ENCODE measurements at places on chromosomes 3 and 15.

GRCh38 chr15:99603828-99604227 lies 38.0 kb downstream of the MEF2A start:
- no peak for DNase-seq

DNA sequence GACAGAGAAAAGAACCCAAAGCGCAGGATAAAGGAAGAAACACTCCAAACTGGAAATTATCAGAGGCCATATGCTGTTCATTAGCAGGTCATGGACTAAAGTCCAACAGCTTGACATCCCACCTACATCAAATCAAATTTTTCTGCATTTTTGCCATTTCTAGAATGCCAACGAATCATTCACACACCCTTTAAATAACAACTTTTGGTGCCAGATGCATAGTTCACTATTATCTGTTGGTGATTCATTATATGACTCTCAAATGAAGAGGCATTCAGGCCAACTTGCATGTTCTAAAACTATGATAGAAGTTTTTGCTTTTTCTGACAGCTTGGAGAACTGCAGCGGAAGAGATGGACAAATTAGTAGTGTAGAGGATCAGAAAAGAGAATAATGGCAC lies 529.8 kb upstream of the NAALADL2 start:
- DNase-seq: no peak

DNA sequence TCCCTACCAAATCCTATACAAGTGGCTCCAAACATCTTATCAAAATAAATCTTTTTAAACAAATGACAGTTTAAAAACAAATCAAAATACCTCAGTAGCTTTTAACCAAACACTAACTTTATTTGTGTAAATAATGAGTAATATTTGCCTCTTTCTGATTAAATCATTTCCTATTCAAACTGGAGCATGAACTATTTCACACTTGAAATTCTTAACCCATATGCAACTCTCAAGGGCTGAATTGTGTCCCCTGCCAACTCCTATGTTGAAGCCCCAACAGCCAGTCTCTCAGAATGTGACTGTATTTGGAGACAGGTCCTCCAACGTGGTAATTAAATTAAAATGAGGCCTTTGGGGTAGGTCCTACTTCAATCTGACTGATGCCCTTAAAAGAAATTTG lies 55.9 kb upstream of the MCTP2 start:
- no peak for DNase-seq

DNA sequence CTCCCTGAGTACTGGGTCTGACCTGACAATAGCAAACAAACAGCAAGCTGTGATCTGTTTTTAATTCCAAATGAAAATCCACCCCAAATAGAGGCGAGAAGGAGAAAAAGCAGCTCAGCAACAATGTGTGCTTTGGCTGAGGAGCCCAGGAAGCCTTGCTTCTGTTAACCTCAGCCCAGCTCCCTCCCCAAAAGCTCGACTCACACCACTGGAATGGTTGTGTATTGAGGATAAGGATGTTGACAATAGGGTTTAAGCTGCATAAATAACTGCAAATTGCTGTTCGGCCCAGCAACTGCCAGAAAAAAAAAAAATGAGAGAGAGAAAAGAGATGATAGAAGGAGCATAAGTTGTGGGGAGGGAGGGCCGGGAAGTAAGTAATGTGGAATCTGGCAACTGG lies 104.0 kb upstream of the TBC1D5 start:
- DNase-seq: no peak

DNA sequence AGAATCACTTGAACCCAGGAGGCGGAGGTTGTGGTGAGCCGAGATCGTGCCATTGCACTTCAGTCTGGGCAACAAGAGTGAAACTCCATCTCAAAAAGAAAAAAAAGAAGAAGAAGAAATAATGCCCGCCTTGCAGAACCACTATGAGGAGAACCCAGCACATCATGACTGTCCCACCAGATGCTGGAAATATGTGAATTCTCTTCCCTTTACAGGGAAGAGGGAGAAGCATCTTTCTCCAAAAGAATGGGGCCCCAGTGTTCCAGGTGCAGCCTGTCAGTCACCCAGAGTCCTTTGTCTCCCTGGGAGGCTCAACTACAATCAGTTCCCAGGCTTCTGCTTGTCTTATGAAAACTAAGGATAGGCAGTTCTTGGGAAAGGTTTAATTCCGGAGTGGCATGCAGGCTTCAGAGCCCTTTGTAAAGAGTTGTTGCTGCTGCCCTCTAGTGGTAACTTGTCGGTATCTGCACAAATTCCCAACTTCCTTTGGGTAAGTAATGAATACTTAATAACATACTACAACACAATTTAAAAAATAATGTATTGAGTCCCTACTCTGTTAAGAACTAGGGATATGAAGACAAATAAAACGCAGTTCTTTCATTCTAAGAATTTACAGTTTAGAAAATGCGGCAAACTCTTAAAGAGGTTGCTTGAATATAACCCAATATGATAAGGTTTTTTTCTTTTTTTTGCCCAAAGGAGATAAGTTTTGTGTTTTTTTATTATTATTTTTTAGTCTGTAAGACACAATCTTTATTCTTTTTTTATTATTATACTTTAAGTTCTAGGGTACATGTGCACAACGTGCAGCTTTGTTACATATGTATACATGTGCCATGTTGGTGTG lies 18.6 kb upstream of the TICRR start:
- DNase-seq: no peak

- no peak for DNase-seq
Measured at GRCh38 chr15:100159436-100159835, 182.3 kb downstream of the ADAMTS17 start.

- DNase-seq: no peak
Measured at GRCh38 chr15:76996526-76997401, 1.8 kb downstream of the PSTPIP1 start.

GRCh38 chr15:72285927-72286516 lies 13.7 kb upstream of the PARP6 start:
- DNase-seq: peak; percentile 26

- DNase-seq: no peak
Measured at GRCh38 chr3:118803096-118803476, 231.6 kb downstream of the IGSF11 start.

GRCh38 chr3:138941259-138941885 lies 5.6 kb downstream of the FOXL2 start:
- no peak for DNase-seq

DNA sequence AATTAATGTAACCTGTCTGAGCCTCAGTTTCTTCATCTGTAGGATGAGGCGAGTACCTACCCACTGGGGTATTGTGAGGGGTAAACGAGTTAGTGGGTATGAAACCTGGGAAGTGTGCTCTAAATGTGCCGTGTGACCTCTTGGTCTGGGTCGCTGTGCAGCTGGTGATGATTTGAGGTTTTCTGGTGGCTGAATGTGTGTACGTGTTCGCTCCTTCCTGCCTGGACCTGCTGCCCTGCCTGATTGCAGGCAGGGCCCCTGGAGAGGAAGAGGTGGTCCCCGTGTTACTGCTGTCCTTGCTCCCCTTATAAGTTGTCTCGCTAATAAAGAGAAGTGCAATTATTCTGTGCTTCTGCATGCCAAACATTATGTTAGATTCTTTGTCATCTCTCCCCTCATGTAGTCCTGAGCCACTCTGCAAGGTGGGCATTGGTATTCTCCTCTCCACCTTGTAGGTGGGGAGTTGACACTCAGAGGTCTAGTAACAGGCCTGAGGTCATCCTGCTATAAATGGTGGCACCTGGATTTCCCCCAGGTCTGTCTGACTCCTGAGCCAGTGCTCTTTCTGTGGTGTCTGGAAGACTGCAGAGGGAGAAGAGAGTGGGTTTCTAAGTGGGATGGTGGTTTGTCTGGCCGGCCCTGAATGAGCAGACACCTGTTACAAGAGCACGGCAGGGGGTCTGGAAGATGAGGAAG lies 15.7 kb downstream of the PDIA5 start:
- no peak for DNase-seq

GRCh38 chr3:176969506-176969905 lies 227.8 kb downstream of the TBL1XR1 start:
- no peak for DNase-seq

DNA sequence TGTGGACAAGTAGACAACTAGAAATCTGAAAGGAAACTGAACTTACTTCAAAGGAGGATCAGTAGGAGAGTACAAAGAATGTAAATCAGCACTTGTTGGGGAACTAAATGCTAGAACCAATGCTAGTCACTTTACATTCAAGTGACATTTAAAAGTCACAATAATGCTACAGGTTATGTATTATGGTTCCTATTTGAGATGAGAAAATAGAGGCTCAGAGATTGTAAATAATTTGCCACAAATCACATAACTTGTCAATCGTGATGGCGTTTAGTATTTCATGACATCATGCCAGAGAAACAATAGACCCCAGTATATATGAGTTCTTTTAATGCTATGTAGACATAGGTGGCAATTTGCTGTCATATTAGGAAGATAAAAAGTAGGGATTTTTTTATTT lies 467.8 kb upstream of the CBLB start:
- DNase-seq: no peak

DNA sequence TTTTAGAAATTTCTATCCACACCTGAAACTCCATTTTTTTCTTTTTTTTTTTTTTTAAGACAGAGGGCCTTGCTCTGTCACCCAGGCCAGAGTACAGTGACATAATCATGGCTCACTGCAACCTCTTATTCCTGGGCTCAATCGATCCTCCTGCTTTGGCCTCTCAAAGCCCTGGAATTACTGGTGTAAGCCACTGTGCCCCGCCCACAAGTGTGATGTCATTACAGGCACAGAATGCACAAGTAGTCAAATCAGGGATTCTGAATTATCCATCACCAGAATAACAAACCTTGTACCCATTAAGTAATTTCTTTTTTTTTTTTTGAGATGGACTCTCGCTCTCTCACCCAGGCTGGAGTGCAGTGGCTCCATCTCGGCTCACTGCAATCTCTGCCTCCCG lies 1.9 kb downstream of the UQCRC1 start:
- no peak for DNase-seq

DNA sequence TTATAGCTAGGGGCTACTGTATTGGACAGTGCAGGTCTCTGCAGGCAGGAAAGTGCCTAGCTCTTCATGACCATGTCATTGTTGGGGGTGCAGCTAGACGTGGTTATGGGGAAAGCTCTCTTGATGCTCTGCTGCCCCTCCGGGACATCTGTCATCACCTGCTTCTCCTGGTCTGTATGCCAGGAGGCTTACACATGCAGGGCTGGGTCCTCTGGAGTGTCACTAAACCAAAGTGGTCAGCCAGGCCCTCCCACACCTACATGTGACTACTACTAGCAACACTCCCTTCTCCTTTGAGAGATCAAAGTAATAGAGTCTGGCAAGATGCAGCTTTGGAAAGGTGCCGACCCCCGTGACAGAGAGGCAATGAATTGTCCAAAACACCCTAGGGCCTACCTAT lies 98.5 kb downstream of the SST start:
- no peak for DNase-seq

GRCh38 chr3:195563317-195563716 lies 20.2 kb upstream of the PPP1R2 start:
- DNase-seq: no peak

DNA sequence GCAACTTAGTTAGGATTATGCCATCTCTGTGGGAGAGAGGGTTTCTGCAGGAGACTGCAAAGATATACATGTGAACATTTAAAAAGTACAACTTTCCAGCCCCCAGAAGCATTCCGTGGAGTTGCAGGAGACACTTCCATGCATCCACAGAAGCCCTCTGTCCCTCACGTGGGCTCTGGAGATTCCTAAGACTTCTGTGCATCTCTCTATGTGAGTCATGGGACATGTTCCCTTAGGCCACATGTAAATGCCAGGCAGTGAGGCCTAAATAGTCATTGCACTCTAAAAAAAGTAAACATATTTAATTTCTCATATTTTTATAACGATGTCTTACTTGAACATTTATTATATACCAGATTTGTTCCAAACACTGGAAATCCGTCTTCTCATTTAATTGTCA lies 126.5 kb upstream of the ROPN1 start:
- no peak for DNase-seq

- DNase-seq: no peak
Measured at GRCh38 chr3:12984023-12984823, 89.0 kb downstream of the IQSEC1 start.

DNA sequence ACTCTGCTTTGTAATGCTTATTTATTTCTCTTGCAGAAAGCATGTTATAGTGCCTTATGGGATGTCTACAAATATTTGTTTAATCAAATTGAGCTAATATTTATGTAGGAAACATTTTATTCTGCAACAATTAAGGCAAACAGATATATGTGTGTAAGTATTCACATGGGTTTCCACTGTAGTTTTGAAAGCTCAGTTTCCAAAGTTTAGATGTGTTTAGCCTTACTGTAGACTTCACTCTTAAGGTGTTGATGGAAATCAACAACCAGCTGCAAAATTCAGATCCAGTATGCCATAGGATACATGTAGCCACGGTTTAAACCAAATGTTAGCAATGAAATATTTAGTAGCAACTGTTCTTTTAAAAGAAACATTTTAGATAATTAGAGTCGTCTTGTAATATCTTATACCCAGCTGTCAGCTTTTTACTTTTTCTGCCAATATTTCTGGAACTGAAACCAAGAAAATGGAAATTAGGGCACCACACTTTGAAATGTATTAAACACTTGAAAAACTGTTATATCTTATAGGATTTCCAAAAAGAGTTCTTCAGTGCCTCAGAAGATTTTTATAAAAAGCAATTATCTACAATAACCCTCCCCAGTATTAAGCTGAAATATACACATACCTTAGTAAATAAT lies 18.5 kb downstream of the PIK3CA start:
- no peak for DNase-seq

Measured in activated B cell treated with CpG ODN at 0.5 μM for 24 hours (primary cell).